AG10803 (cell line): ENCODE measurements at places on chromosomes 1 and 21.

DNA sequence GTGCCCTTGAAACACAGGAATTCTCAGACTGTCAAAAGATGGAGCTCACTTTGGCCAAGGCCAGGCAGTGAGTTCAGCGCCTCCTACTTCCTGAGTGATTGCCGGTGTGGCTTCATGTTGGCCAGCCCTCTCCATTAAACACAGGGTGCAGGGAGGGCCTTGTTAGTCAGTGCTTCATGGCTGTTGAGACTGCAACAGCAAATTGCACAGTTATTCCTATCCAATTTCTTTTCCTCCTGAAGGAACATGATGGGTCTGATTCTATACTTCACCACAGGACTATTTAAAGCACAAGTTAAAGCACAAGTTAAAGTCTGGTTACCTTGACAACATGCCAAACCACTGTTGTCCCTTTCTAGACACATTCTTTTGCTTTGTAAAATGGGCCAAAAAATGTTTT, 156.6 kb downstream of the SIPA1L2 start:
- peak; percentile 61 for DNase-seq

DNA sequence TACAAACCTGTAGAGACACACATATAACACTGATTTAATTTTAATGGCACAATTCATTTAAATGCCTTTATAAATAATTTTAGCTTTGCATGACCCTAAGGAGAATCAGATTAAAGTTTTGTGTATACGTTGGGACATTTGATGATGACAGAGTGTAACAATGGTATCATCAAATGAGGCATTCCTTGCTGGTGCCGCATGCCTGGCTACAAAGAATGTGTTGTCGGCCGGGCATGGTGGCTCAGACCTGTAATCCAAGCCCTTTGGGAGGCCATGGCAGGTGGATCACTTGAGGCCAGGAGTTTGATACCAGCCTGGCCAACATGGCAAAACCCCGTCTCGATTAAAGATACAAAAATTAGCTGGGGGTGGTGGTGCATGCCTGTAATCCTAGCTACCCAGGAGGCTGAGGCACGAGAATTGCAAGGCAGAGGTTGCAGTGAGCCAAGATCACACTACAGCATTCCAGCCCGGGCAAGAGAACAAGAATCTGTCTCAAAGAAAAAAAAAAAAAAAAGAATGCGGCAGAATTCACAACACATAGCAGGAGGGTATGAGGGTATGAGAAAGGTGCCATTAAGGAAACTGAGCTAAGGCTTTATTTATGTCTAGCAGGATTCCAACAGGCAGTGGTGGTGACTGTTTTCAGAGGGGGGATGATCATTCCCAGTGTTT, 58.9 kb downstream of the PTPN14 start:
- peak; percentile 86 for DNase-seq

GRCh38 chr1:17059391-17060305, 5.8 kb upstream of the SDHB start:
- peak; percentile 68 for DNase-seq

DNA sequence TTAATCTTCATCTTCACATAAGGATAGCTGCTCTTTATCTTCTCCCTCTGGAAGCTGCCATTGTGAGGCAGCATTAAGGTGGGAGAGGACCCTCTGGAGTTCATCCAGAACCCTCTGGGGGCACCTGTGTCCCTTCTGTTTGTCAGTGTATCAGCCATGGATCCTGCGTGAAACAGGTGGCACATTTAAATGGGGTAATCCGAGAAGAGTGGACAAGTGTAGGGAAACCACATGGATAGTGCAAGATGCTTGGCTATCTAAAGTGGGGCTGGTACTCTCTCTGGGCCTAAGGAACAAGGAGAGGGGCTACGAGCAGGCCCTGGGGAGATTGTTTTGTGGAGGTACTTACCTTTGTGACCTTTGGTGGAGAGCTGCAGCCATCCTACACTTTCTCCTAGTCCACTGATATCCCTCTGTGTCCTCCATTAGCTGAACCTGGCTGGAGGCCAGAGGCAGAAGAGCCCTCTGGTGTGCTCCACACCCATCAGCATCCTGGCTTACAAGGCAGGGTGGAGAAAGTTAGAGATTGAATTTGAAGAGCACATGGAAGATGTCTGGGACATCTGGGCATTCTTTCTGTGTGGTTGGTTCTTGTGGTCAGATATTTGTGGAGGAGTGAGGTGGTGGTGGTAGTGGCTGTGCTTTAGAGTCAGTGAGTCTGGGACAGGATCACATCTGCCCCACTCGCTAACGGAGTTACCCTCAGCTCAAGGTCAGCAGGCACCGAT, 117.7 kb downstream of the FGGY start:
- peak; percentile 96 for DNase-seq

DNA sequence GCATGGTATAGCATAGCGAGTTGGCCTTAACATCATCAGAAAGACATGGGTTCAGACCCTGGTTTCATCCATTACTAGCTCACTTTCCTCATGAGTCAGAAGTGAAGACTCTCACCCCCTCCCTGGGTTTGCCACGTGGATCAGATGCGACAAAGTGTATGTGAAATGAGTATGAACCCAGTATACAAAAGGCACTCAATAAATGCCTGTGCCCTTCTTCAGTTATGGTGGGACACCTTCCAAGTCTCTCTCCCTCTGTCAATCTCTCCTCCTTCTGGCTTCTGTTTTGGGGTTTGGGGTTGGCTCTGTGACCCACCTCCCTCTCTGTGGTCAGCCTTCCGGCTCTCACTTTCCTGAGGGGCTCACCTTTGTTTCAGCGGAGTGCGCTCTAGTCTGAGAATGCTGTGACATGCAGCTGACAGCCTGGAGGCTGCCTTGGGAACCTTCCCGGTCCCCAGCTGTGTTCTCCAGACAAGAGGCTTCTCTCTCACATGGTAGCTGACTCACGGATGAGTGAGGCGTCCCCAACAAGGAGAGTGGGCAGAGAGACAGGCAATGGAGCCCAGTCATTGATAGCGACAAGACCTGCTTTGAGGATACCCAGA, 155.0 kb upstream of the EDN2 start:
- peak; percentile 77 for DNase-seq

GRCh38 chr1:211259638-211260126, 516 bp downstream of the RCOR3 start:
- DNase-seq: peak; percentile 53

GRCh38 chr1:36703526-36704208, 221.0 kb upstream of the CSF3R start:
- peak; percentile 46 for DNase-seq

- no peak for DNase-seq
Observed at GRCh38 chr1:157776971-157777391, at the start of gene FCRL2. Gene FCRL2 (minus strand): TSS chr1:157777132. CDS start chr1:157777073, 59 bp downstream.

GRCh38 chr1:27967884-27968466, 8.2 kb downstream of the XKR8 start:
- no peak for DNase-seq

- no peak for DNase-seq
Observed at GRCh38 chr1:10880063-10880462, 83.6 kb upstream of the CASZ1 start.

- DNase-seq: peak; percentile 85
Observed at GRCh38 chr1:93595266-93595665, 86.4 kb downstream of the BCAR3 start.

DNA sequence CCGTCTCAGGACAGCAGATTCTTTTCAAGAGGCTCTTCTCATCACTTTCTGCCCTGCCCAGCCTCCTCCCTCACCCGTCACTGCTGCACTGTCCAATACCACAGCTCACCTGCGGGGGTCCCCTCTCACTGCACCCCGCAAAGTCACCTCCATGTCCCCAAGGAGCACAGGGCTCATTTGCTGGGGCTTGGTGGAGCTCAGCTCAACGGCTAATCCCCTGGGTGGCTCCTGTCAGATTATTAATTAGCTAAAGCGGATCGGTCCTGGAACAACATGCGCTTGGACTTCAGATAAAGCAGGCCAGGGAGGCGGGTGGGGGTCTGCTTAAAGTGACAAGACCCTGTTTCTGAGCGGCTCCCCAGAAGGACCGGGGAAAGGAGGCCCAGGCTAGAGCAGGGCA, 43.1 kb downstream of the CASZ1 start:
- DNase-seq: no peak

- DNase-seq: no peak
Observed at GRCh38 chr1:213094446-213094845, 43.4 kb downstream of the RPS6KC1 start.

DNA sequence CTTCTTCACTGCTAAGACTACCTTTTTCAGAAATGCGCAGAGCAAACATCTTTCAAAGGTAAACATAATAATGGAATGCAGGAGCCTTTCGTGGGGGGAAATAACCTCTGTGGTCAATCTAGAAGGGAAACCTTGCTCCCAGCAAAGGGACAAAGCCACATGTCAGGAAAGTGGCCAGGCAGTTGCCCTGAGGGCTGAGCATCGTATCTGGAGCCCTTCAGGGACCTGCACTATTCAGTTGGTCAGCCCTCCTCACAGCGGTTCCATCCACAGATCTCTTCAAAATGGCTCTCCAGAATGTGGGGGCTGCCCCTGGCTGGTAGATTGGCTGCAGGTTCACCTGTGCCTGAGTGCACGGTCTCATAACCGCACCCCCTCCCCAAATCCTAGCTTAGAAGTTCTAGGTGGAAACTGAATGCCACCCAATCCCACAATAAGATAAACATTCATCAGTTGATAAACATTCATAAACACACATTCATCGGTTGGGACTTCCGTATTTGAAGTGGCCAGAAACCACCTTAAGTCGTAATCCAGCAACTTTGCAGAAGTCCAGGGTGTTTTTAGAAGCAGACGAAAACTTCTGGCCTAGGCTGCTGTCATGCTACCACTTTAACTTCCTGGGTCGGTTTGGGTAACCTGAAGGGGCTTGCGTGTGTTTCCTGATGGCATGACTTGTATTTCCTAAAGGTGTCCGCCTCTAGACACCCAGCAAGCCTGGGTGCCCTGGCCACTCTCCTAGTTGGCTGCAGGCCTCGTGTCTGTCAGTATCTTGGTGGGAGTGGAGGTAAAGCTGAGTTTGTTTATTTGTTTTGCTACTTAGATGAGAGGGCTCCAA, 50.5 kb downstream of the RASSF5 start:
- DNase-seq: no peak

DNA sequence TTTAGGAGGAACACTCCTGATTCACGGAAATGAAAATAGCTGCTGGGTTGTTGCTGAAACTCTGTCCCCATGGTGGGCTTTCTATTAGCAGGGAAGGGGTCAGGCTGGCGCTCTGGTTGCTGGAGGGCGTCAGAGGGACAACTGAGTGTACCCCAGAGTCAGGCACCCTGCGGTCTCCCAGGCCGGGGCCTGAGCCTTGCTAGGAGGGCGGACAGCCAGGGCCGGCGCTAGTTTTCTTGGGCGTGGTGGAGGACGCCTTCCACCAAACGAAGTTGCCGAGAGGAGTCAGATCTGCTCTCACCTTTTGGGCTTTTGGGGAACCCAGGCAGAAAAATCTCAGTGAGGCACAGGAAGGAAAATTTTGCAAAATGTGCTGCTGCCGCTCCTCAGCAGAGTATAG, 54.8 kb downstream of the NGF start:
- DNase-seq: no peak

DNA sequence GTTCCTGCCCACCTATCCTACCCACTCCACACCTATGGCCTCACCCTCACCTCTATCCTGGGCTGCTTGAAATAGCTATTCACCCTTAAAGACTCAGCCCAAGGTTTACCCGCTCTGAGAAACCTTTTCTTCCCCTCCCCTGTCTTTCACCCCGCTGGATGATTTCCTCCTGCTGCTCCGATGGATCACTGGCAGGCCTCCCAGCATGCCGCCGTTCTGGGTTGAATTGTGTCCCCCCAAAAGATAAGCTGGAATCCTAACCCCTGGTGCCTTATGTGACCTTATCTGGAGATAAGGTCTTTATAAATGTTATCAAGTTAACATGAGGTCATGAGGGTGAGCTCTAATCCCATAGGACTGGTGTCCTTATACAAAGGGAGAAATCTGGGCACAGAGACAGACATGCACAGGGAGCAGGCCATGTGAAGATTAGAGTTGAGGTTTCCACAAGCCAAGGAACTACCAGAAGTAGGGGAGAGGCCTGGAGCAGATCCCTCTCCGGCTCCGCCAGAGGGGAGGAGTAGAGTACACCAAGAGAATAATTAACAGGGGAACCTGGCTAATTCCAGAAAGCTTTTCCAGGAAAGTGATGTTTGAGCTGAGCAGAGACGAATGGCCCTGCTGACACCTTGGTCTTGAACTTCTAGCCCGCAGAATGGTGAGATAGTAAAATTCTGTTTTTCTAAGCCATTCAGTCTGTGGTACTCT, 110.0 kb upstream of the SERBP1 start:
- DNase-seq: no peak

DNA sequence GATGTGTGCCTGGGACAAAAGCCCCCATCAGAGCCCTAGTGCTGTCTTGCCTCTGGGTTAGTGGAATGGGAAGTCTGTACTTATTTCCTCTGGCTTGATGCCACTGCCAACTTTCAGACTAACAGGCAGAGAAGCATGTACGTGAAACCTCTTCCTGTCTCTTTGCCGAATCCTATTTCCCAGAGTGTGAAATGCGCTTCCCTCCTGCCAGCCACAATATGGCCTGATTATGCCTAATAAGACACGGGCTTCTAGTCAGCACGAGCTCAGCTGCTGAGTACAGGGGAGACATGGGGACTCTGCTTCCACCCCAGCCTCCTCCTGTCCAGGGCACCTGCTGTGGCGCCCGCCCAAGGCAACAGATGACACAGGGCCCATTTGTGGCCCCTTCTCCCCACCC, 111.4 kb downstream of the KCND3 start:
- no peak for DNase-seq

- DNase-seq: no peak
Observed at GRCh38 chr1:204426971-204427701, 15.5 kb upstream of the PPP1R15B start.

DNA sequence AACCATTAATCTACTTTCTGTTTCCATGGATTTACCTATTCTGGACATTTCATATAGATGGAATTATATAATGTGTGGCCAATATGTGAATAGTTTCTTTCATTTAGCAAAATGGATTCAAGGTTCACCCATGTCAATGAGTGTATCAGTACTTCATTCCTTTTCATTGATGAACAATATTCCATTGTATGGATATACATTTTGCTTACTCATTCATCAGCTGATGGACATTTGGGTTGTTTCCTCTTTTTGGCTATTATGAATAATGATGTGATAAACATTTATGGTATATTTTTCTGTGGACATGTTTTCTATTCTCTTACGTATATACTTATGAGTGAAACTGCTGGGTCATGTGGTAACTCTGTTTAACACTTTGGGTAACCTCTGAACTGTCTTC, 97.8 kb downstream of the SCMH1 start:
- DNase-seq: no peak

- peak; percentile 78 for DNase-seq
Observed at GRCh38 chr1:185337246-185337645, 20.2 kb upstream of the IVNS1ABP start.

DNA sequence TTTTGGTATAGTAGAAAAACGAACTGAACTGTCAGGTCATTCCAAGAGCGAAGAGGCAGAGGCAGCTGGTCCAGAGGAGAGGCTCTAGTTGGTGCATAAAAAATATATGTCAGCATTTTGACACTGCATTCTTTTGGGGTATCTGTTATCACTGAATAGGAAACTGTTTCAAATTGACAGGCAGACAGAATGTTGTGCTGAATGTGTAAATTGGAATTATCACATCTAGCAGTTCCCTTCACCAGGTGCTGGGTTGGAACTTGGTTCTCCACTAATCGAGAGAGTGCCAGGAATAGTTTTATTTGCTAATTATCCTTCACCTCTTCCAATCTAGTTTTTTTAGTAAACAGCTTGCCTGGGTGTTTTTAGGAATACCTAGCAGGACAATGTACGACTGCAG, 52.2 kb downstream of the ADGRL2 start:
- DNase-seq: no peak
